Left kidney (tissue), 8 donors: ENCODE measurements at places on chromosomes 12 and 14. TPM values are rescaled to one million over a fixed set of nuclear protein-coding genes. Genes with fewer than 3 reads are reported as not detected.

IAPP gene
- not detected for polyA plus RNA-seq

LBHD2 gene
- polyA plus RNA-seq: not detected

CLEC2A gene
- not detected for polyA plus RNA-seq

GUCY2C gene
- polyA plus RNA-seq: 1.1 TPM

DNA sequence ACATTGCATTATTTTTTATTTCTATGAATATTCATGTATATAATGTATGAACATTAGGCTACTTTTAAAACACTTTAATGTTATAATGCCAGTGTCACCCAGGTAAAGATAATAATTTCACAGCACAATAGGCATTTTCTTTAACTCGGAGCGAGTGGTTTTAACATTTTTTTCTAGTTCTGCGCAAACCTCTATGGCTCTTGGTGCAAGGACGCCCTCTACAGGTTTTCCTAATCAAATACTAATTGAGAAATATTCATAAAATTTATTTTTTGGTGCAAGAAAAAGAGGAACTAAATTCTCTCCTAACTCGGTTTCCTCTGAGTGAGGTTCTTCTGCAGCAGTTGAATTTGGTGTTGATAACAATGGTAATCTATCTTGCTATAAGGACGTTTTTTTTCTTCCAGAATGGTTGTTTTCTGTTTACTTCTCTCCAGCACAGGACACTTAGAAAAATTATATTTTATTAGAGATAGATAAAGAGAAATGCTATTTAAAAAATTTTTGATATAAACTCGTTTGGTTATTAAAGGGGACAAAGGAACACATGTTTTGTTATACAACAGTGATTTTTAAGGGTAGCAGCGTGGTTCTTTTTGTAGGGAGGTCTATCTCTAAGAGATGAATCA is 2.4 kb upstream of the WIF1 start:
- peak; percentile 30 for DNase-seq

DNA sequence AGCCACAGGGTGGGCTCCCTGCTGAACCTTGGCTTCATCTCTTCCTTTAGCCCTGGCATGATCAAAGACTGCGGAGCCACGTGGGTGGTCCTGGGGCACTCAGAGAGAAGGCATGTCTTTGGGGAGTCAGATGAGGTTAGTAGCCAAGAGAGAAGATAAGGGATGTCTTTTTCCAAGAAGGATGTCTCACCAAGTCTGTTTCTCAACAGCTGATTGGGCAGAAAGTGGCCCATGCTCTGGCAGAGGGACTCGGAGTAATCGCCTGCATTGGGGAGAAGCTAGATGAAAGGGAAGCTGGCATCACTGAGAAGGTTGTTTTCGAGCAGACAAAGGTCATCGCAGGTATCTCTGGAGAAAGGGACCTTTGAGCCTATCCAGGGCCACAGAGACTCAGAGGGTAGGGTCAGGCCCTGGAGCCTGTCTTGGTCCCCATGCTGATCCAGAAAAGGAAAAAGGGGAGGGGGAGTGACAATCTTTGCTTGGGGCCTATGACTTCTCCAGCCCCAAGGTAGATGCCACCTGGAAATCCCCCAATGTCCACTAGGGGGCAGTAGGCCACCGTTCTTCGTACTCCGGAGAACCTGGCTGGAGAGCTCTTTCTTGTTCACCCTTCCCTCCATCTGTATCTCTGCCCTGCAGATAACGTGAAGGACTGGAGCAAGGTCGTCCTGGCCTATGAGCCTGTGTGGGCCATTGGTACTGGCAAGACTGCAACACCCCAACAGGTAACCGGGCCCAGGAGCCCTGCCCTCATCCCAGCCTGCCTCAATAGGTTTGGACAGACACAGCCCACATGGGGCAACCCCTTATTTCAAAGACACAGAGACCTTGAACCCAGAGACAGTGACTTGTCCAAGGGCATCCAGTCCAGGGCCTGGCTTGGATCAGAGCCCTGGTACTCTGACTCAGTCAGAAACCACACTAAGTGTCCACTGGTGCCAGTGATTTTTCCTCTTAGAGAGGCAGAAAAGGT is 2.0 kb downstream of the TPI1 start:
- peak; percentile 88 for DNase-seq

DNA sequence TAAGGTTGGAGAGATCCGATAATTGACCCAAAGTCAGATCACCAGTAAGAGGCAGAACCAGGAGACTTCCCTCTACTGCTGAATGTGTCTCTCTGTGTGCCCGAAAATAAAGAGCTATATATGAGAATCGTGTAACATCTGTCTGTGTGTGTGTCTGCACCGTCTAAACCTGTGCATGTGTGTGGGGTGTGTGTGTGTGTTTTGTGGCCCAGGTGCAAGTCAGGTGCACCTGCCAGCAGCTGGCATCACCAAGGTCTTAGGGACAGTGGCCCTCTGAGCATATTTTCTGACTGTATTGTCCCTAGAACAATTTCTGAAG is 24.7 kb upstream of the KRT78 start:
- DNase-seq: no peak

GRCh38 chr14:59490756-59491155 is 6.4 kb downstream of the JKAMP start:
- DNase-seq: no peak

- DNase-seq: no peak
Observed at GRCh38 chr12:51186465-51187085, 13.6 kb upstream of the TFCP2 start.

DNA sequence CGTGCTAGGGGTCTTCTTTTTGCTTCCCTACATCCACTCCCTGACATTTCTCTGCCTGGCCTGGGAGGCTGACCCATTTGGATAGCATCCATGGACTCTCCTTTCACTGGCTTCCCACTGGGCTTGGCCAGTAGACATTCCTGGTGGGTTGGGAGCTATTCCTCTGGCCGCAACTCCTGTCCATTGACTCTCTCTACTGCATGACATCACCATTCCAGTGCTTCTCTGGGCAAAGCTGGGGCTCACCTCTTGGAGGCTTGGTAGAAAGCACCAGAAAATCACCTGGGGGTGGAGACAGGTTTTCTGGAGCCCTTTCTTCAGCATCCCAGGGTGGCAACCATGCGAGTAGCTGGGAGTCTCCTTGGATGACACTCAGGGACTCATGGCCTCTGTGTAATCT is 16.7 kb upstream of the LHX5 start:
- no peak for DNase-seq

- no peak for DNase-seq
Observed at GRCh38 chr14:24331731-24332267, 3.1 kb downstream of the ADCY4 start.

DNA sequence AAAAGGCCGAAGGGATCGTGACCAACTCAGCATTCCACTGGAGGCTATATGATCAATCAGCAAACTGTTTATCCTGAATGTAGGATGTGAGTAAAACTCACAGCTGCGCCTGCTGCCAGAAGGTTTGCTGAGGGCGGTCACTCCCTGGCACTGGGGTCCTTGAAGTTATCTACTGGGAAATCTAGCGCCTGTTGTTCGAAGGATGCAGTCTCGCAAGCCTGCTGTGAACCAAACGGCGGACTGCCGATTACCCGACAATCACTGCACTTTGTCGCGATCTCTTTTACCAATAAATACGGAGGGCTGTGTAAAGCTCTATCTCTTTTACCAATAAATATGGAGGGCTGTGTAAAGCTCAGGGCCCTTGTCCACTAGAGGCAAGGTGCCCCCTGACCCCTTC is 12.9 kb downstream of the DDX51 start:
- no peak for DNase-seq
